AML-193 (cell line): ENCODE measurements at places on chromosomes 7 and 10.

DNA sequence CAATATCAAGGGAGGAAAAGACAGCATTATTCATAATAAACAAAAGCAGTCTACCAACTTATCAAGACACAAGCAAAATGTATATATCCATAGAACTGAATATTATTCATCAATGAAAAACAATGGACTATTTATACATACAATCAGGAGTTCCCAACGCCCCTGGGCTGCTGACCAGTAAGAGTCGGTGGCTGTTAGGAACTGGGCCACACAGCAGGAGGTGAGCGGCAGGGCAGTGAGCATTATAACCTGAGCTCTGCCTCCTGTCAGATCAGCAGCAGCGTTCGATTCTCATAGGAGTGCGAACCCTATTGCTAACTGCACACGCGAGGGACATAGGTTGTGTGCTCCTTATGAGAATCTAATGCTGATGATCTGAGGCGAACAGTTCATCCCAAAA lies 71.7 kb upstream of the GPR22 start:
- DNase-seq: no peak

DNA sequence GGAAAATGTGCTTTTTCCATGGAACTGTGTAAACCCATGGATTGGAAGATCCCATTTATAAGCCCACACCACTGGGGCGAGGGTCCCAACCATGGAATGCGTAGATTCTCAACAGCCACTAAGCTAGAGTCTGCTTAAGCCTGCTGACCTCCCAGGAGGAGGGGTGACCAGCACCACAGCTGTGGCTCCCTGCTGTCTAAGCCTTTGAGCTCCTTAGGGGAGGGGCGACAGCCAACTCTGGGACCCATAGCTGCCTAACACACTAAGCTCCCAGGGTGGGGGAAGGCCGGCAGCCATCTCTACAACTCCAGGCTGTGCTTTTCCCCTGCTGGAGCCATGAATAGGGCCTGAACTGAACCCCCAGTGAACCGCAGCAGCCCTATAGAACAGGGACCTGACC lies 249.8 kb upstream of the HPS1 start:
- no peak for DNase-seq

DNA sequence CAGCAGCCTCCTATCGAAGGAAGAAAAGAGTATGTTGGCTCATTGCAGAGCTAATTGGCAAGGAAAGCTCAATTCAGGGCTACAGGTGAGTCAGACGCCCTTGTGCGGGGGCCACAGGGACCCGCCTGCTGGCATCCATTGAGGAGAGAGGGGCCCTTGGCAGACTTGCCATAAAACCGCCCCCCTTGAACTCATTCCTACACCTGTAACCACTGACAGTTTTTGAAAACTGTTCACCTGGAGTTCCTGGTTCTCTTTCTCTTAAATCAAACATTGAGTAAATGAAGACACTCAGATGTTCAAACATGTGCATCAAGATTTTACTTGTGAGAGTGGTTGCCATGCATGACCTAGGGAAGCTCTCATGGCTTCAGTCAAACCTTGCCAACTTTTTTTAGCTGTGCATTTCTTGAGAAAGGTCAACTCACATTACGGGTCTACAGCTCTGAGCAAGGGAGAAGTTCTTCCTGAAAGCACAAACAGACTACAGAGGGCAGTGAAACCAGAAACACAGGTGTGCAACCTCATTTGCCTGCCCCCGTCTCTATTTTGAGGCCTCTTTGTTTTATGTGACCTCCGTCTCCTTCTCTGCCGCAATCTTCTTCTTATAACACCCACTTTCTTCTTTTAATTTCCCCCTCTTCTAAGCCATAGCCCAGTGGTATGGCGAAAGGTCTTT lies 87.8 kb downstream of the TBXAS1 start:
- no peak for DNase-seq

GRCh38 chr7:82631998-82632397 lies 188.4 kb upstream of the CACNA2D1 start:
- DNase-seq: no peak

DNA sequence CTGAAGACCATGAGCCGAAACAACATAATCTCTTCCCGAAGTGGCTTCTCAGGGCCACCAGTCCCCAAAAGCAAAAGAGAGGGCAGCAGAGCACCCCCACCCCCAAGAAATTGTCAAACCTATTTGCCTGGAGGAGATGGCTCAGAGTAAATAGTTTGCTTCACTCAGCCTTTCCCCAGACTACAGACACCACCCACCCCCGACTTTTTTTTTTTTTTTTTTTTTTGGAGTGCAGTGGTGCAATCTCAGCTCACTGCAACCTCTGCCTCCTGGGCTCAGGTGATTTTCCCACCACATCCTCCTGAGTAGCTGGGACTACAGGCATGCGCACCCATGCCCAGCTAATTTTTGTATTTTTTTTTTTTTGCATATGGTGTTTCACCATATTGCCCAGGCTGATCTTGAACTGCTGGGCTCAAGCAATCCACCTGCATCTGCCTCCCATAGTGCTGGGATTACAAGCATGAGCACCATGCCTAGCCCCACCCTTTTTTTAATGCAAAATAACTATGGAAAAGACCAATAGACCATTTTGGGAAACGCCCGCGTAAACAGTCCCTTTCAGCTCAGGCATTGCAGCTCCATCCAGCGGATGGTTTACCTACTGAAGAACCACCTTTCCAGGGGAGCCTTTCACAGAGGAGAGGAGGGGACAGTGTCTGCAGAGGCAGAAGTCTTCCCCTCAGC lies 9.7 kb downstream of the ZMIZ1 start:
- DNase-seq: no peak

GRCh38 chr10:31095677-31096560 lies 64.3 kb upstream of the ZNF438 start:
- no peak for DNase-seq

GRCh38 chr10:99316374-99316773 lies 12.8 kb upstream of the CNNM1 start:
- DNase-seq: no peak

GRCh38 chr10:22611425-22612115 lies 102.8 kb downstream of the PIP4K2A start:
- no peak for DNase-seq
